ENCODE measurements at places on chromosomes 2 and 18. TPM values are rescaled to one million over a fixed set of nuclear protein-coding genes. Genes with fewer than 3 reads are reported as not detected.

B3GNT7 gene
- total RNA-seq, result 0.52 TPM

SERPINB5 gene
- total RNA-seq, result not detected

AMER3 gene
- not detected for total RNA-seq

MPP4 gene
- total RNA-seq, result under 0.01 TPM

CCDC141 gene
- total RNA-seq, result 61.6 TPM

GKN2 gene
- not detected for total RNA-seq

TANC1 gene
- 38.1 TPM for total RNA-seq

STEAP3 gene
- total RNA-seq, result 8.9 TPM
